IPS DF 19.7 (cell line): ENCODE measurements at places on chromosomes 4 and X.

- no peak for DNase-seq
These were observed 135.1 kb downstream of the ARHGAP6 start for GRCh38 chrX:11530621-11531020.

DNA sequence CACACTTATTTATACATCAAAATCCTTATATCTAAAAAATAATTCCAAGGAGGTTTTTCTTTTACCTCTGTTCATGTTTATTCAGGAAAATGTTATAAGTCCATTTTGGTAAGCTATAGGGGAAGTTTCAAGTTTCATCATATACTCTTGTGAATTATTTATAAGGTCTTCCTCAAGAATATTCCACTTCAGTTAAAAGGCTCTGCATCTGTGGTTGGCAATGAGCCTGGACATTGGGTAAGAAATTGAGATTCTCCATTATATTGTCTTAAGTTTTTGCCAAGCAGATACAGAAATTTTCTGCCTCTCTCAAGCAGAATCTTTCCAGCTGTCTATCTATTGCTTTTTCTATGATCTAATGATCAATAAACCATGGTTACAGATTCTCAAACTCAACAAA, 641.9 kb downstream of the NLGN4X start:
- no peak for DNase-seq

GRCh38 chr4:124118061-124118460, 594.5 kb downstream of the ANKRD50 start:
- DNase-seq = no peak

DNA sequence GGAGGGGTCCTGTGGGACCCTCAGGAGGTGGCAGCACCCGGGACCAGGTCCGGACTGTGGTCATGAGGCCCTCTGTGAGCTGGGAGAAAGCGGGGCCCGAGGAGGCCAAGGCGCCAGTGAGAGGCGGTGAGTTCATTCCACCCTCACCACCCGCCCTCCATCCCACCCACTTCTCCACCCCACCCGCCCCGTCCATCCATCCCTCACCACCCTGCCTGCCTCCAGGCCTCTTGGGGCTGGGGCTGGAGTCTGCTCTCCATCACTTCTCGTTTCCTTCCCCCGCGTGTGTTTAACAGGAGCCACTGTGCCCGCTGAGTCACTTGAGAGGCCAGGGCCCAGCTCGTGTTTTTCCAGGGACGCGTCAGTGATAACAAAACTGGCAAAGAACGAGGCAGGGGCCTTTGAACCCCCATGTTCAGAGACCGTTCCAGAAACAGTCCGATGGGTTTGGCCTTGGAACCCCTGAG, 6.2 kb downstream of the SH3TC1 start:
- DNase-seq = no peak

- no peak for DNase-seq
These were observed 242.3 kb upstream of the GPRIN3 start for GRCh38 chr4:89549907-89550306.

GRCh38 chr4:177077095-177077971, 232.3 kb upstream of the NEIL3 start:
- no peak for DNase-seq

- DNase-seq = no peak
These were observed 51.5 kb upstream of the AMELX start for GRCh38 chrX:11241720-11242119.

- no peak for DNase-seq
These were observed 1928.2 kb upstream of the TENM3 start for GRCh38 chr4:180314972-180315371.

DNA sequence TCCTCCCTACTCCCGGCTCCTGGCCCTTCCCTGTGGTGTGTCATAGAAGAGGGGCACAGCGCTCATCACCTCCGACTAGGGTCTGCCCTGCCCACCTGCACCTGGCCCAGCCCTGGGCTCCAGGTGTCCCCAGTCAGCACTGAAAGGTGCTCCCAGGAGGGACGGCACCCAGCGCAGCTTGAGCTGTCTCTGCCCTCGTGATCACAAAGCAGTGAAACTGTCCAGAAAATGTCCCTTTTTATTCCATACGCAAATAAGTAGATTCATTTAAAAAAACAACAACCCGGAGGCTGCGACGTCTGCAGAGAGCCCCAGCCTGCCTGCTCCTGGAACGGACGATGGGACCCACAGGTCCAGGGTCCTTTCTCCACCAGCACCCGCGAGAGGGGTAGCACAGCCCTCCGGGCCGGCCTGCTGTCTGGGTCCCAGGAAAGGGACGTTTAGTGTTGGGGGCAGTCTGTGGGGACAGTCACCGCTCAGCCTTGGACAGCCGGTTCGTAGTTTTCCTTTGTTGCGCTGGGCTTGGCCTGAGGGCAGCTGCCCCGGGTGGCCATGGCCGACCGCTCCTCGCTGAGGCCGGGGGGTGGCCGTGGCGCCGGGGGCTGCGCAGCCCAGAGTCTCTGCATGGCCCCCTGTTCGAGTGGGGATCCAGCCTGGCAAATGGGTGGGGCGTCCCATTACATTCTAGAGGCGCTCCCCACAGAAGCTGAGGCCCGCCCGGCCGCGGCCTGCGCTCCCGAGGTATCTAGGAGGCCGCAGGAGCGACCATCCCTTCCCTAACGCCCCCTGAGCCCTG, 4.6 kb downstream of the HMX1 start:
- DNase-seq = no peak

GRCh38 chr4:8709729-8710360, 117.3 kb downstream of the CPZ start:
- DNase-seq = no peak

- peak; percentile 78 for DNase-seq
These were observed 201.8 kb downstream of the SOWAHB start for GRCh38 chr4:76696109-76696508.

DNA sequence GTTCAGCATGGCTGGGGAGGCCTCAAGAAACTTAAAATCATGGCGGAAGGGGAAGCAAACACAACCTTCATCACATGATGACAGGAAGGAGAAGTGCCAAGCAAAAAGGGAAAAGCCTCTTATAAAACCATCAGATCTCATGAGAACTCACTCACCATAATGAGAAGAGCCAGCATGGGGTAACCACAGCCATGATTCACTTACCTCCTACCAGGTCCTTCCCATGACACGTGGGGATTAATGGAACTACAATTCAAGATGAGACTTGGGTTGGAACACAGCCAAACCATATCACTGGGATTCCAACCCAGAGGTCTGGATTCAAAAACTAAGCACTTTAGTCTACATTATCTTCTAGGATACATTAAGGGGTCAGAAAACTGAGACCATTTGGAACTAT, 609.6 kb upstream of the SPANXN1 start:
- no peak for DNase-seq

- no peak for DNase-seq
These were observed 664 bp downstream of the PRSS12 start for GRCh38 chr4:118351851-118352827.

DNA sequence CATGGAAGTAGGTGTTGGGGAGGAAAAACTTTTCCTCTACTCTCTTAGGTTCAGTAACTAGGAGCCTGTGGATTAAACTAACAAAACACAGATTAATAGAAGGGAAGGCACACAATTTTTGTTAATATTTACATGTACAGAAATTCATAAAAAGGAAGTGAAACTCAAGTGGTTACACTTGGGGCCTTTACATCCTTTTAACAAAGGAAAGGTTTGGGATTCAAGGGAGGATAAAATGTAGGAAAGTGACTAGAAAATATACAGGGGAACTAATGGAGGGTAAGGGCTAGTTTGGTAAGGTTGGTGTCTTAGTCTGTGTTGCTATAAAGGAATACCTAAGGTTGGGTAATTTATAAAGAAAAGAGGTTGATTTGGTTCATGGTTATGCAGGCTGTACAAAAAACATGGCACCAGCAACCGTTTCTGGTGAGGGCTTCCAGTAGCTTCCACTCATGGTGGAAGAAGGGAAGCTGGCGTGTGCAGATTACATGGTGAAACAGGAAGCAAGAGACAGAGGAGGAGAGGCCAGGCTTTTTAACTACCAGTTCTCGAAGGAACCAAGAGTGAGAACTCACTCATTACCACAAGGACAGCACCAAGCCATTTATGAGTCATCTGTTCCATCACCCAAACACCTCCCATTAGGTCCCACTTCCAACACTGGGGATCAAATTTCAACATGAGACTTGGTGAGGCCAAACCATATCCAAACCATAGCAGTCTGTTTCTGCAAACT, 124.4 kb downstream of the CHRDL1 start:
- DNase-seq = no peak

- no peak for DNase-seq
These were observed 3.4 kb upstream of the HOPX start for GRCh38 chr4:56684320-56685050.

- no peak for DNase-seq
These were observed 13.5 kb downstream of the ASB11 start for GRCh38 chrX:15301924-15302323.

DNA sequence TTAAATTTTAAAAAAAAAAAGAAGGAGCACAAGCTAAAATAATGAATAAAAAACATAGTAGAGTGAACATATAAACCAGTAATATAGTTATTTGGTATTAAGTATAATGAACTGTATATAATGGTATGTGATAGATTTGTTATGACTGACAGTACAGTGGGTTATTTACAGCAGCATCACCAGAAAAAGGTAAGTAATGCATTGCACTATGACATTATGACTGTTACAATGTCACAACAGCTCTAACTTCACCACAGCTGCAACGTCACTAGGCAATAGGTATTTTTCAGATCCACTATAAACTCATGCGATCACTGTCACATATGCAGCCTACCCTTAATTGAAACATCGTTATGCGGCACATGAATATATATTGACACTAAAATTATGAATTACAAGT, 72.5 kb downstream of the COX7B2 start:
- no peak for DNase-seq

DNA sequence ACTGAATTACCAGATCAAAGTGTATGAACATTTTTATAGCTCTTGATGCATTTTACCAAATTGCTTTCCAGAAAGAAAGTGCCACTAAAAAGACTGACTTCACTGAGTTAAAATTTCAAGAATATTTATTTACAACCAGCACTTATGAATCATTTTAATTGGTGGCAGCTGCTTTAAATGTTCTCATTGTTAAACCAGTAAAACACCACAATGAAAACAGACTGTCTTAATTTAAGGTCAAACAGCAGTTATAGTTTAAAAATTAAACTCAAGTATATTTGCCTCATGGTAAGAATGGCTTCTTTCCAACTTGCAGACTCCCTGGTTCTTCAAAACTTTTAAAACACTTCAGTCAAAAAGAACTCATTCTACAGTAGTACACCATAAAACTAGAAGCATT, 36.9 kb downstream of the AMMECR1 start:
- no peak for DNase-seq

DNA sequence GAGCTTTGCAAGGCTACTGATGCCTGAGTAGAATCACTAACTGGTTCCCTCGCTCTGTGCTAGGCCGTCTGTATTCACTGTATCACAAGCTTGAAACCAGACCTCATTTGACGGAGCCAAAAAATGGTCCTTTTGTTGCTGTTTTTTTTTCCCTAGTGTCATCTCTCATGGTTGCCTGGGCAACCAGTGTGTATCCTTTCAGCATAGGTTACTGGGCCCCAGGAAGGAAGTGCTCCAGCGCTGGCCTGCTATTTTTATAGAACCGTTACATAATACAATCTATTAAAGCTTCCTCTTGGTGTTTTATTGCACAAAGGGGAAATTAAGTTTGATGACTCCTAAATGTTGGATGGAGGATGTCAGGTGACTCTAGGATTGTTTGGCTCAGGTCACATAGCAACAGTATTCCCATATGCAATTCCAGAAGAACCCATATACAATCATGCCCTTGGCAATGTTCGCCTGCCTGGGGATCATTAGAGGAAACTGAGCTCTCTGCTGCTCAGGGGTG, 220.4 kb downstream of the SPRY1 start:
- DNase-seq = no peak

DNA sequence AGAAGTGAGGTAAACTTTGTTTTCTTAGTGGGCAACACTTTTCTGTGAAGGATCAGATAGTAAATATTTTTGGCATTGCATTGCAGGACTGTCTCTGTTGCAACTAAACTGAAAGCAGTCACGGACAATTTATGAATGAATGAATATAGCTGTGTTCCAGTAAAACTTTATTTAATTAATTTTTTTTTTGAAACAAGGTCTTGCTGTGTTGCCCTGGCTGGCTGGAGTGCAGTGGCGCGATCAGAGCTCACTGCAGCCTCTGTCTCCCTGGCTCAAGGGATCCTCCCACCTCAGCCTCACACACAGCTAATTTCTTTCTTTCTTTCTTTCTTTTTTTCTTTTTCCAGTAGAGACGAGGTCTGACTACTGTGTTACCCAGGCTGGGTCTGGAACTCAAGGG, 15.8 kb downstream of the RBM10 start:
- DNase-seq = no peak

DNA sequence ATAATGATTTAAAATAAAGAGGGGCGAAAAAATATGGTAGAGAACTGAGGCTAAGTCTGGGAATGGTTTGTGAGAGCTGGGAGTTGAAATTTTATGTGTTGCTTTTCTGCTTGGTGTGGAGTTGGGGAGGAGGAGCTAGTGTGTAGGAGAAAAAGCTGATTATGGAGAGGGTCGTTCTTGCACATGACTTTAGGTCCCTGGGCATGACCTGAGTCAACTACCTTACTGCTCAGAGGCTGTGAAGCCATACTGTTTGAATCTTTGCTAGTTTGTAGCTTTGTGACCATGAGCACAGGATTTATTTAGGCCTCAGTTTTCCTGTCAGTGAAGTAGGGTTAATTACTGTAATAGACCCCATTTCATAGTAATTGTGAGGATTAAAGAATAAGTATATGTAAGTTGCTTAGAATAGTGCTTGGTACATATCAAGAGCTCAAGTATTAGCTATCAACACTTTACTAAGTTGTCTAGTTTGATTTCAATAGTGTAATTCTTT, 78.6 kb downstream of the KDM6A start:
- DNase-seq = no peak
